Hematopoietic multipotent progenitor cell treated with erythropoietin and hydrocortisone succinate and interleukin-3 and kit ligand, for 6 days (in vitro differentiated cells): ENCODE measurements at places on chromosomes 1 and 21.

DNA sequence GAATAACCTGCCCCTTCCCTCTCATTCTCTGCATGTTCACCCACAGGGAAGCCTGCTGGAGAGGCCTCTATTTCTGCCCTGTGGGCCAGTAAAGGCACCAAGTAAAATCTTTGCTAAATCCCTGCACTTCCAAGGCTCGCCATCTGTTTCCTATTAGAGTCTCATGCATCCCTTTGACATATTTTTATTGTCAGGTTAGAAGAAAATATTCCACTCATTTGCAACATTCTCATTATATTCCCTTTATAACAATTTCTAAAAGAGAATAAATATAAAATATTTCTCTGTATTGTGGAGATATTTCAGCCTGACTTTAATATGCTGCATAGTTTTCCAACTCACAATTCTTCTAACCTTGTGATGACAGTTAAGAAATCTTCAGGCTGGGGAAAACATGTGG is 340.4 kb upstream of the VAMP3 start:
- DNase-seq, result no peak

- DNase-seq, result peak; percentile 26
These were observed 17.9 kb upstream of the PWP2 start for GRCh38 chr21:44089001-44089911.

- DNase-seq, result no peak
These were observed 14.0 kb upstream of the SLC9C2 start for GRCh38 chr1:173616859-173617258.

DNA sequence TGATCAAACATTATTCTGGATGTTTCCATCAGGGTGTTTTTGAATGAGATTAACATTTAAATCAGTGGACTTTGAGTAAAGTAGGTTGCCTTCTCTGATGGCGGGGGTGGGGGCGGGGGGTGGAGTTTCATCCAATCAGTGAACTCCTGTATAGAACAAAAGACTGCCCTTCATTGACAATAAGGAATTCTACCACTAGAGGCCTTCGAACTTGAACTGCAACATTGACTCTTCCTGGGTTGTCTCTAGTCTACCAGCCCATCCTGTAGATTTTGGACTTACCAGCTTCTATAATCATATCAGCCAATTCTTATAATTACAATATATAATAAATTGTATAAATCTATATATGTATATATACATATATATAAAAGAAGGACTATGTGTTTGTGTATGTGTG is 520.4 kb upstream of the CXADR start:
- no peak for DNase-seq

DNA sequence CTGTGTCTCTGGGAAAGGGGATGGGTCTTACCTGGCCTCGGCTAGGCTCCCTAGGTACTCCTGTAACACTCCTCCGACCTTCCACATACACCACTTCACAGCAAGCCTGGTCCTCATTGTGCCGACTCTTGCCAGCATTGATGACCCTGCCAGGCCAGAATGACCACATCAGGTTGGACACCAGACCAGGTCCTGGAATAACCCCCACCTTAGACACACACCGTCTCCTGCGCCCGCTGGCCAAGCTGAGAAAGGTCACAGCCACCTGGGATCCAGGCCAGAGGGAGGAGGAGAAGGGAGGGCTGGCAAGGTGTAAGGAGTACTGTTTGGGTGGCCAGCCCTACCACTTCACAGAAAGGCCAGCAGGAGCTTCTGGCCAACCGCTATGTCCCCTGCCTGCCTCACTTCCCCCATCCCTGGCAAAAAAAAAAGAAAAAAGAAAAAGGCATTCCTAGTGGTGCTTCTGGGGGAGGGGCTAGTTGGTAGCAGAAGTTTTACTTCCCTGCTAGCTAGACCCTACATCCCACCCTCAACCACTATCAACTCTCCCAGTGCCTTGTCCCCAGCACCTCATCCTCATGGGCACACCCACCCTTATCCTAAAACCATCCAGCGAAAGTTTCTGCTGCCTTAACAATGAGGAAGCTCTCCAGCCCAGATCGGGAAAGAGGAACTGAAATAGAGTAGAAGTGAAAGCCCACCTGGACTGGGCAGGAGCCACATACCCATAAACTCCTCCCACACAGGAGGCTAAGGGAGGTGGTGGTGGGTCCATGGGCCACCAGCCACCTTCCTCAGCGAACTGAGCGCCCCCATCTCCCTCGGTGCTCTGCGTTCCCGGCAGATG is 1.4 kb downstream of the PPM1J start:
- DNase-seq, result peak; percentile 42

DNA sequence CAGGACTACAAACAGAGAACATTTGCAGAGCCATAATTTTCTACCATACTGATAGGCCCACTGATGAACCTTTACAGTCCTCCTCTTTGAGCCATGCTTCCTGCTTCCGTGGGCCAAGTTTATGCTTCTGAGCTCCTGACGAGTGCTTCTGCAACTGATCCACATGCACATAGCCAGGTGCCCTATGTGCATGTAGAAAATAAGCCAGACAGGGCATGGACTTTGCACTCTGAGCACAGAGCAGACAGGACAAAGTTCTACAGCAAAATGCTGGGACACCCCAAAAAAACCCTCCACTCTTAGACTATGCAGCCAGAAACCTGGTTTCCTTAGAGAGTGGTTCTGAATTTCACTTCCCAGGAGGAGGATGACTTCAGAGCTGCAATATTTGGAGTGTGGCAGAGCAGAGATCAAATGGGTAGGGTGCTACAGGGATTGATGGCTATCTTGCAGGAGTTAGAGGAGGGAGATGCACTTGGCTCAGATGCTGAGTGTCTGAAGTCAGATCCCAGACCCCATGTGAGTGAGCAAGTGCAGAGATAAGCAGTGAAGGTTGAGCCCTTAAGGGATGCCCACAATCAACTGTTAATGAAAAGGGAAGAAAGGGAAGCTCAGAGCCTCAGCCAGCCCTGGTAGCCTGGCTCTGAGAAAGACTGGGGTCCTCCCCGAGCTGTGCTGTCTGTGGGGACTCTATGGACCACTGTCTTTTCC is 230.9 kb downstream of the DUSP10 start:
- no peak for DNase-seq

DNA sequence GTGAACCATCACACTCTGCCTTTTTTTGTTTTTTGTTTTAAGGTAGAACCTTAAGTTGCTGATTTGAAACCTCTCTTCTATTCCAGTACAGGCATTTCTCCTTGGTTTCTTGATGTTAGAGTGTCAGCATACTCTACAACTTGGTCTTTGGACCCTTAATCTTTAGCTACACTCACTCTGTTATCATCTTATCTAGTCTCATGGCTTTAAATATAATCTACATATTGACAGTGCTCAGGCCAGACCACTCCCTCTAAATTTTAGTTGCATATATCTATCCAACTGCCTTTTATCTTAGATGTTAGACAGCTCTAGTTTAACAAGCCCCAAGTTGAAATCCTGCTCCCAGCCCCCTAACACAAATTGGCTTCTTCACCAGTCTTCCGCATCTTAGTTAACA is 22.1 kb downstream of the NME7 start:
- peak; percentile 51 for DNase-seq

DNA sequence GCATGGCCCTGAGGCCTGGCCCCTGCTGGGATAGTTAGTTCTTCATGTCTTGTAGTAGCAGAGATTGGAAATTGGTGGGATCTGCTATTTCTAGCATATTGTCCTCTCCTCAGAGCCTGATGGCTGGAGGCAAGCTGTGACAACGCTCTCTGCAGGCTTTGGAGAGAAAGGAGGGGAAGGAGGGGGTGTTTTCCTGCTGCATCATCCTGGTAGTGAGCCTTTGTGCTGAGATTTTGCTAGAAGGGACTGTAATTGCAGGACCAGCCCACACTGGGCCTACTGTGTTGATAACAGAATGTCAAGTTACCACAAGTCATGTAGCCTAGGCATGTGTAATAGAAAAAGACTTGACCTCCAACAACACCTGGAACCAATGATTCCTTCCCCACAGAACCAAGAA is 351.0 kb downstream of the SIPA1L2 start:
- no peak for DNase-seq

- no peak for DNase-seq
These were observed 8.5 kb downstream of the WNT2B start for GRCh38 chr1:112517231-112517630.

DNA sequence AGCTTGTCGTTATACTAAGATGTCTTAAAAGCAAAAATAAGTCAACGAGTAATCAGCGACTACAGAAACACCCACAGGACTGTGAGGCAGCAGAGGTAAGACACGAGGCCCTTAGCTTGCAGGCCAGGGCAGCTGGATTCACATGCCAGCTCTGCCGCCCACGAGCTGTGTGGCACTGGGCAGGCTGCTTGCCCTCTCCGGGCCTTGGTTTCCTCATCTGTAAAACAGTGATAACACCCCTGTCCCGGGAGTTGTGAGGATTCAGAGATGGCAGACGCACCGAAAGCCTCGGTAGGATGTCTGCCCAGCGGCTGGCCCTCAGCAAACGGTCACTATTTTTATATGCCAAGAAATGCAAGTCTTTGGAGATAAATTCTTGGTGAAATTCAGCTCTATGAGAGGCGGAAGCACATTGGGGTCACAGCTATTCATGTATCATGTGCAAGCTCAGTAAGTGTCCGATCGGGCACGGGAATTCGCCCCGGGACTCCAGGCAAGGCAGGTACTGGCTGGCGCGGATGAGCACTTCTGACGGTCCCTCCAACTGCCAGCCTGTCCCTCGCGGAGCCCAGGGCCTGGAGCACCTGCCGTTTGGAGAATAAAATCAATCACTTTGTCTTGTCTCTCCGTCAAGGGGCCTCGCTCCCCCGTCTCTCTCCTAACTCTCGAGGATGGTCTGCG is 1.1 kb downstream of the C2CD2 start:
- DNase-seq, result peak; percentile 44

DNA sequence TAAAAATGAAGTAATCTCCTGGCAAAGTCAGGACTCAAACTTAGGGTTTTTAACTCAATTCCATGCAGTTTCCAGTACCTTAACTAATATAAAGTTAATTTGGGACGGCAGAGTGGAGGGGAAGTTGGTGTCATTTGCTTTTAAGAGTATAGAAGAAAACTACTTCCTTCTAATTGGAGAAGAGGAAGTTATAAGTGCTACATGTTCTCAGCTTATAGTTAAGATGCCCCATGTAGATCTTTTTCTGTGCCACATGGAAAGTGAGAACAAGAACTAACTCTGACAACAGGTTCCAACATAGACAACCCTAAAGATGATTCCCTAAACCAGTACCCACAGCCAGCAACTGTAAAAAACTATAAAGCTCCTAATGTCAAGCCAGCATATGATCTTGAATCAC is 11.5 kb downstream of the RRAGC start:
- DNase-seq, result peak; percentile 35

DNA sequence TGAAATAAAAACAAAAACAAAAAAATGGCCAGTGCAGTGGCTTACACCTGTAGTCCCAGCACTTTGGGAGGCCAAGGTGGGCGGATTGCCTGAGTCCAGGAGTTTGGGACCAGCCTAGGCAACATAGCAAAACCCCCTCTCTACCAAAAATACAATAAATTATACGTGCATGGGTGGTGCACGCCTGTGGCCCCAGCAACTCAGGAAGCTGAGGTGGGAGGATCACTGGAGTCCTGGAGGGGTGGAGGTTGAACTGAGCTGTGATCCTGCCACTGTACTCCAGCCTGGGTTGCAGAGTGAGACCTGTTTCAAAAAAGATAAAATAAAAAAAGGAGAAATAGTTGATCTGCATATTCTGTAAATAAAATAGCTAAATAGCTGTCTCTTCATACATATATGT is 41.2 kb downstream of the HS2ST1 start:
- DNase-seq, result no peak

- peak; percentile 37 for DNase-seq
These were observed 121.6 kb upstream of the IRF2BP2 start for GRCh38 chr1:234731569-234732085.

- no peak for DNase-seq
These were observed 82.3 kb downstream of the GPR89B start for GRCh38 chr1:148010527-148010926.

- no peak for DNase-seq
These were observed 88.6 kb downstream of the NEK7 start for GRCh38 chr1:198245379-198245778.

GRCh38 chr1:15090373-15090772 is 63.2 kb upstream of the TMEM51 start:
- no peak for DNase-seq

- DNase-seq, result peak; percentile 98
These were observed 23.9 kb downstream of the INPP5B start for GRCh38 chr1:37922767-37923550.

- peak; percentile 38 for DNase-seq
These were observed 97.4 kb downstream of the GIPC2 start for GRCh38 chr1:78143152-78143551.

GRCh38 chr1:244647819-244648218 is 5.1 kb upstream of the DESI2 start:
- DNase-seq, result no peak

DNA sequence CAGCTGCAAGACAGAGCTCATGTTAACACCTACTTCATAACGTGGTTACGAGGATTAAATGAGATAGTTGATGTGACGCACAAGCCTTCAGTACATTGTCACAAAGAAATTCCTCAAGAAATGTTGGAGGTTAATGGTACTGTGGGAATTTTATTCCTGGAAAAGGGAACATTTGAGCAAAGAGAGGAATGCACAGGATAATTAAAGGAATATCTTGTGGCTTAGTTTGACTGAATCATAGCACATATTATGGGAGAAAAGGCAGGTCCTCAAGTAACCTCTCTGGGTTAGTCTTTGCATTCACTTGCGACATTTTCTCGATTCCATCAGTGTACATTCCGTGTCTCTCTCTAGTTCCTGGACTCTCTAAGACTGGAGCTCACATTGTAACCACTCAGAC is 300.2 kb upstream of the DUSP10 start:
- DNase-seq, result no peak

DNA sequence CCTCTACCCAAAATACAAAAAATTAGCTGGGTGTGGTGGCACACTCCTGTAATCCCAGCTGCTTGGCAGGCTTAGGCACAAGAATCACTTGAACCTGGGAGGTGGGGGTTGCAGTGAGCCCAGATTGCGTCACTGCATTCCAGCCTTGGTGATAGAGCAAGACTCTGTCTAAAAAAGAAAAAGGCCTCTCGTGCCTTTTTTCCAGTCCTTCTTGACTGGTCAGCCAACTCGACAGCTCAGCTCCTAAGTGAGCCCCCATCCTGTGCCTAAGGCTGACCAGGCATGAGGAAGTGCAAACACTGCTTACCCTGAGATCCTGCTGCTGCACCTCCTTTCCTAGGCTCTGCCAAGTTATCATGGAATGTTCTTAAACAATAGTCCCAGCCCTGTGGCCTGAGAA is 10.1 kb upstream of the PROK1 start:
- no peak for DNase-seq

- DNase-seq, result peak; percentile 82
These were observed 26.7 kb upstream of the RPTN start for GRCh38 chr1:152185544-152186391.

DNA sequence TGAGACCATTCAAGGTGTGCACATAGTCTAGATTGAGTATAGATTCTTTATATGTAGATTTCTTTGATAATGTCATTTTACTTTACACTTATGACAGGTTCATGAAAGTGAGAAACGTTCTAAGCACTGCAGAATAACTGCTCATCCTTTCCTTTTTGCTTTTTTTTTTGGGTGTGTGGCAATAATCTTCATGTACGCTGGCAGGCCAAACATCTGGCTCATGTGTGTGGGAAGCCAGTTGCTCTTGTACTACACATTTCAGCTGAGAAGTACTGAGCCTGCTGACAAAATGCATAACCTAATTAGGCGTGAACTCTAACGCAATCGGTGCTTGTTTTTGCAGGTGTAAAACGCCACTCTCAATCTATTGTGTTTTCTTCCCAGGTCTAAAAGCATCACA is 350.8 kb upstream of the KAZN start:
- DNase-seq, result no peak
